ENCODE measurements at places on chromosomes 6 and 20. TPM values are rescaled to one million over a fixed set of nuclear protein-coding genes. Genes with fewer than 3 reads are reported as not detected.
A peak's percentile ranks its signal among the peaks of the same experiment; 100 is the strongest.

DNA sequence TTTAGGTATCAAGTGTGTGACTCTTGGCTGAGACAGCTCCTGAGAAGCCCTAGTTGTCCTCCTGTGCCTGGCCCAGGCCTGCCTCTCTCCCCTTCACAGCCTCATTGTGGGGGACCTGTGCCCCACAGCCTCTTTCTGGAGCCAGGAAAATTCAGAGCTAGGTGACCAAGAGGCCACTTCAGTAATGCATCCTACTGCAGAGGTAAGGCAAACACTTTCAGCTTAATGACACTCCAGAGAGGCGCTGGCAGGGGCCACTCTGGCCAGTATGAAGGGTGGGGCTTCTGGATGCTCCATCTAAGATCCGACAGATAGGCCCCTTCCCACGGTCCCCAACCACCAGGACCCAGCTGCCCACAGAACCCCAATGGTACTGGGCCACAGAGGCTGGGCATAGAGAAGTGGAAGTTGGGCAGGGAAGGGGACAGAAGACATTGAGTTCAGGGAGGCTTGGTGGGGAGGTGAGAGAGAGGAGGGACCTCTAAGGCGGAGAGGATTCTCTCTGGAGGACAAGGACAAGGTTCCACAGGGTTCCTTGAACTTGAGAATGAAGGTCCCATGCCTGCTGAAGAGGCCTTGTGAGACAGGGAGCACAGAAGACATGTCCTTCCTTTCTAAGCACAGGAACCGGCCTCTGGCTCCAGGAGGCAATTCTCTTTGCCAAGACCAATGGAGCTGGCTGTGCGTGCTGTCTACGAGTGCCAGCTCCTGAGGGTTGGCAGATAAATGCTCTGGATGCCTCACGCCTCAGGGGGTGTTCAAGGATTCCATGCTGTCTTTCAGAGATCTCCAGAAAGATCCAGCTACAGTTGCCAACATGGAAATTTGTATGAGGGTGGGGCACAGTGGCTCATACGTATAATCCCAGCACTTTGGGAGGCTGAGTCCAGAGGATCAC is 46.4 kb upstream of the TGM2 start:
- no peaks in the 10 kb centered on the region for H3K27me3 ChIP-seq
- H3K27ac ChIP-seq = no peak overlapping the region
- peaks cover 2% of the 10 kb centered on the region for H3K4me1 ChIP-seq
- peak; percentile 44 for DNase-seq
- no peak overlapping the region for H3K4me3 ChIP-seq

- no peak overlapping the region for H3K4me3 ChIP-seq
- DNase-seq = no peak
- no peaks in the 10 kb centered on the region for H3K27me3 ChIP-seq
- peaks cover 4% of the 10 kb centered on the region for H3K4me1 ChIP-seq
- H3K36me3 ChIP-seq = no peaks in the 10 kb centered on the region
Observed at GRCh38 chr6:138507977-138508675, 8.8 kb upstream of the NHSL1 start.

Gene RFX6
- not detected for total RNA-seq

DNA sequence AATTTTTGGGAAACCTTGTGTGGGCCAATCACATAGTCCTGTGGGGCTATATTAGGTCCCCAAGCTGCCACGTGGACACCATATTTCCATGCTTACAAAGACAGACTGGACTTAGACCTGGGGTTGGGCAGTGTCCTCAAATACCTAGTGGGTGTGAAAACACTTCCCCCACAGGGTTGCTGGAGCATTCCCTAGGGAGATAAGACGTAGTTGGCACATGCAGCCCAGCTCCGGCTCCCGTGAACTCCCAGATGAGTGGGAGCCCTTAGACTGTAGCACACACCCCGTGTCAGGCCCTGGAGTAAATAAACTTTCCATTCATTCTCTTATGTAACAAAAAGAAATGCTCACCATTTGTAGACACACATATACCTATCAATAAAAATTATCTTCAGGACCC is 14.2 kb downstream of the KCNG1 start:
- H3K4me1 ChIP-seq = no peaks in the 10 kb centered on the region
- H3K27ac ChIP-seq = no peak overlapping the region
- H3K4me3 ChIP-seq = no peak overlapping the region
- no peaks in the 10 kb centered on the region for H3K36me3 ChIP-seq

DNA sequence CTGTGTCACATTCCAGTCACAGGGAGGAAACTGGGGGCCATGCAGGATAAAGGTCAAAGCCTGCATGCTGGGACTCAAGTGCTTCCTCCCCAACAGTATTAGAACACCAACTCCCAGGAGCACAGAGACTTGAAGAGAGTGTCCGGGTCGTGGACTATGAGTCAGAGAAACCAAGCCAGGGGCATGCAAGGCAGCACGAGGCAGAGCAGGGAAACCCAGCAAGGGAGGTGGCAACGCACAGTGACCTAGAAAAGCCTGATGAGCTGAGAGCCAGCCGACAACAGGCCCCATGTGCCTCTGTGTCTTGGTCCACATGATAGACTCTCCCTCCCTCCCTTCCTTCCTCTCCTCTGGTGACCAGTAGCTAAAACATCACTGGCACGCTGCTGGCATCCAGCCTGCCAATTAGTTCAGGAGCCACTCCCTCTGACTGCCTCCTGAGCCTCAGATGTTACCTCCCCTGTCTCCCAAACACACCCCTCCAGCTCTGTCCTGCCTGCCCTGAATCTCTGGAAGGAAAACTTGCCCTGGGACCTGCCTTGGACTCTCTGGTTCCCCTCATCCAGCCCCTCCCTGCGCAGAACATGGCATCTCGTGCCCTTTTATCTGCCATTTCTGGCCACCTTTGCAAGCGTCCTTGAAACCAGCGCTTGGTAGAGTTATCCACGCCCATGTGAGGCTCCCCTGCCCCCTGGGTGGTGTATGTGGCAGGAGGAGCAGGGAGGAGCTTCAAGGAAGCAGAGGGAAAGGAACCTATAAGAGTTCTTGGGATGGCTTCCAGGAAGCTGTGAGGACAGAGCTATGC is 16.2 kb upstream of the RNF39 start:
- peak overlapping the region; percentile 25 for H3K27ac ChIP-seq
- H3K4me1 ChIP-seq = peaks cover 13% of the 10 kb centered on the region
- H3K27me3 ChIP-seq = peaks cover 20% of the 10 kb centered on the region

- DNase-seq = no peak
- H3K36me3 ChIP-seq = no peaks in the 10 kb centered on the region
- no peak overlapping the region for H3K4me3 ChIP-seq
- H3K4me1 ChIP-seq = no peaks in the 10 kb centered on the region
- no peak overlapping the region for H3K27ac ChIP-seq
Observed at GRCh38 chr6:130766239-130767144, 60.7 kb upstream of the SMLR1 start.

DNA sequence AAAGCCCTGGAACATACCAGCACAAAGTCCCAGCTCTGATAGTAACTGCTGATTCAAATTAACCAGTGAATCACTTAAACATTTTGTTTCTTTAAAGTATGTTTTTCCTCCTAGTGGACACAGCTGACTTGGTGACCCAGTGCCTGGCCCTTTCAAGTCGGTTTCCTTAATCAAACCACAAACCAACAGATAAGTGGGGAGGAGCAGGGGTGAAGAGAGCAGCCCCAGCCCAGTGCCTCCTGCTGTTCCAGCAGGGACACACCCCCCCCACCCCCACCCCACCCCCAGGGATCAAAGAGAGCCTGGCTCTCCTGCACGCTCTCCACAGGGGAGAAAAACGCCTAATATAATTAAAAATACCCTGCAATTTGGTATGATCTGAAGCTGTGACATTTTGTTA is 55.4 kb upstream of the TBXT start:
- peaks cover 42% of the 10 kb centered on the region for H3K27me3 ChIP-seq
- DNase-seq = no peak
- no peaks in the 10 kb centered on the region for H3K36me3 ChIP-seq
- H3K4me1 ChIP-seq = no peaks in the 10 kb centered on the region

- DNase-seq = no peak
- no peak overlapping the region for H3K4me3 ChIP-seq
- H3K27me3 ChIP-seq = no peaks in the 10 kb centered on the region
- H3K36me3 ChIP-seq = peaks cover 23% of the 10 kb centered on the region
- H3K27ac ChIP-seq = no peak overlapping the region
Observed at GRCh38 chr20:20638878-20639277, 73.6 kb downstream of the RALGAPA2 start.
